ENCODE measurements at places on chromosomes 6 and 20.

GRCh38 chr20:51275826-51276225 lies 252.9 kb upstream of the KCNG1 start:
- DNase-seq = no peak

GRCh38 chr20:59042151-59042795 lies at the start of gene PRELID3B:
PRELID3B (minus strand) TSS chr20:59042786; CDS start chr20:59042730, 56 bp downstream.
- DNase-seq = no peak

GRCh38 chr6:118223316-118223715 lies 316.3 kb downstream of the SLC35F1 start:
- DNase-seq = no peak

- DNase-seq = no peak
Measured at GRCh38 chr6:48061265-48061990, 49.6 kb downstream of the PTCHD4 start.

DNA sequence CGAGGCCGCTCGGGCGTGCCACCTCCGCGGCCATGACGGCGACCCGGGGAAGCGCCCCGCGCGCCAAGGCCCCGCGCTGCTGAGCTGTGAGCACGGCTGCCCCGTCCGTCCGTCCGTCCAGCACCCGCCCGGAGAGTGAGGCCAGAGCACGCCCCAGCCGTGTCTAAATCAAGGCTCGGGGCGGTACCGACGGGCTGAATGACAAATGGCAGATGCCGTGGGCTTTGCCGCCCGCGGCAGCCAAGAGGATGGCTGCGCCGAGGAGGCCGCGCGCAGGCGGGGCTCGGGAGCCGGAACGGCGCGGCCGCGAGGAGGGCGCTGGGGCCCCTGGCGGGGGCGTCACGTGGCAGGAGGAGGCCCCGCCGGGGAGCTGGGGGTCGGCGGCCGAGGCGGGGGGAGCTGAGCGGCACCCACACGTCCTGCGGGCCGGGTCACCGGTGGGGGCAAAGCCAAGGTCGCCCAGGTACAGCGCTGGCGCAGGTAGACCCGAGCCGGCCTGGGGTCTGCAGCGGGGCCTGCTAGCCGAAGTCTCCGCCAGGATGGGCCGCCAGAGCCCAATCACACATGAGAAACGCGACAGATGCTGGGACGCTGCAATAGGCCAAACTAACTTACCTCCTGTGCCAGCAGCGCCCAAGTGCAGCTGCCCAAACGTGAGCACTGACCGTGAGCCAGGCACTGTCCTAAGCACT lies at the start of gene PLAGL1:
PLAGL1 (minus strand) TSS at position 140 of the 692 bp plus-strand sequence. CDS start 60,123 bp downstream, outside the sequence.
- peak; percentile 88 for DNase-seq

DNA sequence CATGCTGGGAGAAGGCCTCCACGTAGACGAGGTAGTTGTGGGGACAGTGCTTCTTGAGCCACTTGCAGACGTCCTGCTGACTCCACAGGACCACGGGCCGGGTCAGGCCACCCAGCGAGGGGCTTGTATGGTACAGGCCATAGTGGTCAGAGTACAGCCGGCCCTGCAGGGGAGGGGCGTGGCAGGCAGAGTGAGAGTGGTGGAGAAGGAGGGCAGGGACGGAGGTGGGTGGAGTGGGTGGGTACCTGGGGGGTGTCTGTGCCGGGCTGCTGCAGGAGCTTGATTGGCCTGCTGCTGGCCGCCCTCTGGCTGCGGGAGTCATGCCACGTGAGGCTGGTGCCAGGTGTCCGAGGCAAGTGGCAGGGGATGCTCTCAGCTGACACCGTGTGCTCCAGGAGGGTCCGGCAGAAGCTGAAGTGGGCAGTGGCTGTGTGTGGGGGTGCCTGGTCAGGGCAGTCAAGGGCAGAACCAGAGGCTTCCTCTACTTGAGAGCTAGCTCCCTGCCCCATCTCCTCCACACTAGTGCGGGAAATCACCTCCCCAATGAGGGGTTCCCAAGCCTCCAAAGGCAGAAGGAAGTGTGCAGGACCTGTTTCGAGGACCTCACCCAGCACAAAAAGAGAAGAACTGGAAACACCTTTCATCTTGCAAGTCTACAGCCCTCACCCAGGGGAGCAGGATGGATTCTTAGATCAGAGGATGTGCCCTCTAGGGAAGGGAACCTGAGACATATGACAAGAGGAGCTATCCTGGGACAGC lies 2.3 kb downstream of the SAMD10 start:
- no peak for DNase-seq

DNA sequence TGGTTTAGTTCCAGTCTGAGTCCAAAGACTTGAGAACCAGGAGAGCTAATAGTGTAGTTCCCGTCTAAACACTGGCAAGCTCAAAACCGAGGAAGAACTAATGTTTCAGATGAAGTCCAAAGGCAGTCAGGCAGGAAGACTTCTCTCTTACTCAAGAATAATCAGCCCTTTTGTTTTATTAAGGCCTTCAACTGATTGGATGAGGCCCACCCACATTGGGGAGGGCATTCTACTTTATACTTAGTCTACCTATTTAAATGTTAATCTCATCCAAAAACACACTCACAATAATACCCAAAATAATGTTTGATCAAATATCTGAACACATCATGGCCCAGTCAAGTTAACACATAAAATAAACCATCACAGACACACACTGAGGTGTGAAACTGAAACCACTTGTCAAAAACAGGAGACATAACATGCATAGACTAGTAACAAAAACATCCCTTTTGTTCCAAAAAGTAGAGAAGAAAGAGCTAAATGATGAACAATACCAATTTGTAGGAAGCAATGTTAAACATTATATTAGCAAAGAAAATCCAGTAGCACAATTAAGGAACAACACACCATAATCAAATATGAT lies 50.2 kb upstream of the SENP6 start:
- DNase-seq = no peak

GRCh38 chr6:161189891-161190290 lies 84.0 kb downstream of the AGPAT4 start:
- DNase-seq = no peak

DNA sequence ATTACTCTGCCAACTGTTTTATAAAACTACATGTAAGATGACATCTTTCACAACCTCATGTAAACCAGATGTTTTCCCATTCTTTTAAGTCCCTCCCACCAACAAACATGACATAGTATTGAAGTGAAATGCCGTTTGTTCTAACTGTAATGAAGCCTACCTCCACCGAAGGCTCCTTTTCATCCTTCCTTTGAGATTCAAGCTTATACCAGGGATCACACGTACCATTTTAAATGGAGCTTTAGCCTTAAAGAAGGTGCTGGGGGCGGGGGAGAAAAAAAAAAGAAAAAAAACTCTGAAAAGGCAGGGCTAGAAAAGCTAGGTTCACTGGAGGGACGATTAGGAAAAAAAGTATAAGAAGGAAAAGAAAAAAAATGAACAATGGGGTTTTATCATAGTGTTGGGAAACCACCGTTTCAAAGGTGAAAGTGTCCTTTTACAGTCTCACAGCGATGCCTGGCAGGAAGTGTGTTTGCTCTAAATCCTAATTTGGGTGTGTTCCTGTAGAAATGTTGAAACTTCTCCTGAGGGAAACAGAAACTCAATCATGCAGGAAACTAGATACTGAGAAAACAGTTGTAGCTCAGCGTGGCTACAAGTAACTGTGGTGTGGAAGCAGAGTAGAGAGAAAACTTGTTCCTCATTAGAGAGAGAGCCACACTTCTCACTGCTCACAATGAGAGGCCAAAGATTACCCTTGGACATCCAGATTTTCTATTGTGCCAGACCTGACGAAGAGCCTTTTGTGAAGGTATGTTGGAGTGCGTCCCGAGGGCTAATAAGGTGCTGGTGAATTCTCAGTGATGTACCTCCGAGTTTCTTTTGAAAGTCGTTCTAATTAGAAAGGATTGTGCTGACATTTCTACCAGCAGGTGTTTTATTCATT lies 37.6 kb upstream of the HINT3 start:
- DNase-seq = no peak

DNA sequence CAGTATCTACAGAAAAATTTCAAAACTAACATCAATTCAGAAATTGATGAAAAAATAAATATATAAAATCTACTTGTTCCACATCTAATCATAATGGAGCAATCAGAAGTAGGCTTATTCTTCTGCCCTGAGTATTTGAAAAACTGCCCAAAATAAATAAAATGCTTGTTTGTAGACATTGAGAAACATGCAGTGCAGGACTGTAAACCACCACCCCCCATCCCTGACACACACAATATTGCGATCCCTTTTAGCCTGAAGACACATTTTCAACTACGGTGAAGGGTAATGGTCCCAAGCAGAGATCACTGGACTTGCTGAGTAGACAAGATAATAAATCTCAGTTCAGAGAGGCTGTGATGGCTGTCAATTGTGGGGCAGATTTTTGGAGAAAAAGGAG lies 261.5 kb downstream of the C6orf118 start:
- DNase-seq = no peak

DNA sequence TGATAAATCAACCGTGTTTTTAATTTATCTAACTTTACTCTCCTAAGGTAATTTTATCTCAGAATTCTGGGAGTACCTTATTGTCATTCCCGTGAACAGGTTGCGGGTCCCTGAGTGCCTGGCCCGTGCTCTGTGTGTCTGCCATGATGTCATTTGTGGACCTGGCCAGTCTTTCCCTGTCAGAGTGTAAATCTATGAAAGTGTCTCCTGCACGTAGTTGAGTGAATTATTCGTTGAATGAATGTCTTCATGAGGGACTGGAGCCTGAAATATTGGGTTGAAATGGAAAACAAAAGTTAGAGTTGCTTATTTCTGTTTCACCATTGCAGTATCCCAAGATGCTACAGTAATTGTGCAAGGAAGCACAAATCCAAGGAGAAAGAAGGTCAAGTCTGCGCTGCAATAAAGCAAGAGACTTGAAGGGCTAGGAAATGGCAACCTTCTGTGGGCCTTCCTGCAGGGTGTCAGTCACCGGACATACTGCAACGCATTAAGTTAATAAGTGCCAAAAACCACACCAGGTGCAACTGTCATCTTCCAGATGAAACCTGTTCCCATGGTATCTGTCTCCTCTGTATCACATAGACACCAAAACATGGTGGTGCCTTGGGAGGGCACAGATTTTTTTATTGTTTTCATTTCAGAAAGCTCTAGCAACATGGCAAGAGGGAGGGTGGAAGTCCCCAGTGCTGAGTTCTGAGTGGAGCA lies 135.5 kb downstream of the ZDHHC14 start:
- DNase-seq = no peak

- DNase-seq = no peak
Measured at GRCh38 chr20:56552911-56553629, 20.0 kb downstream of the FAM209B start.

DNA sequence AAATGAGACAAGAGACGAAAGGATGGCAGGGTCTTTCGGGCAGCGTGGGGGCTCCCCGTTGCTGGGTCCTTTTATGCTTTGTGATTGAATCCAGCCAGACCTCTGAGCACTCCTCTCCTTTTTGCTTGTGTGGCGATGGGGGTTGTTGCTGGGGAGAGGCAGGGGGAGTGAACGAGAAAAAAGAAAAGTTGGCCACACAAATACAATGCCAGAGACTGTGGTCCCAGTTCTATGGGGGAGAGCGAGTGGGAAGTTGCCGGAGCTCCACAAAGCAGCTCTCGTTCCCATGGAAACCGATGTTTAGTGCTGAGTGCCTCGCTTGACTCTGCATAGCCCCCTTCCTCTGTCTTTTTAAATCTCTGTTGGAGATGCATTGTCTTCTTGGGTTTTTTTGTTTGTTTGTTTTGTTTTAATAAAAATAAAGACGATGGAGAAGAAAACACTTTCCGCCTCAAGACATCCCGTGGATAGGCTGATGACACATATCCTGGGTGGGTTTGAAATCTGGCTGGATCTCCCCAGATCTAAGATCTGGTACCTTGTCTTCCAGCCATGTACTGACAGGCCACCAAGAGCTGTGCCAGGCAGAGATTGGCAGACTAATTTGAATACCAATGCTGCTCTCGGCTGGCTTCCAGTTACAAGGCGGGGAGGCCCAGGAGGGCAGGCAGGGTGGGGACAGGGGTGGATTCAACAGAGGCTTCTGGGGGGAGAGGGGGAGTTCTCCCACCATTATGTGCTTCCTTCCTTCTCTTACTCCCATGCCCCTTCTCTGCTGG lies 529.3 kb downstream of the QKI start:
- no peak for DNase-seq

- DNase-seq = no peak
Measured at GRCh38 chr6:75386050-75386770, 101.6 kb upstream of the TMEM30A start.

GRCh38 chr6:35691027-35691824 lies 2.5 kb upstream of the FKBP5 start:
- DNase-seq = peak; percentile 93

DNA sequence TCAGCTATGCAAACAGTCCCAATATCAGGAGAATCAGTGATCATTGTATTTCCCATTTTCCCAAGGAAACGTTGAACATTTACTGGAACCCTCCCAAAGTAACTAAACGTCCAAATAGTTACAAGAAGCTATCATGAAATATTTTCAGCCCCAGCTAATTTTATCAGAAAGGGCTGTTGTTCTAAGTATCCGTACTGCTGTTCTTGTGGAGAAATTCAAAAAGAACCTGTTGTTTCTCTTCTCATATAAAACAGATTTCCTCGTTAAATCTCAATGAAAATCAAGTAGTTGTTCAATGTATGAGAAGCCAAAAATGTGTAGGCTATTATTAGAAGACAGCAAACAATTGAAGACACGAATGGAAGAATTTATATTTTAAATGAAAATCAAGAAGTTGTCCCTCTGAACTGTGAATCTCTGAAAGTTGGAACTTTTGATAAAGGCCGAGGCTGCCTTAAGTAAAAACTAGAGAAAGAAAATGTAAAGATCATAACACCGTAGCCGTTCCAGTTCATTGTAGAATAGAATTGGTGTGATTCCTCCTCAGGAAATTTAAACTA lies 107.7 kb downstream of the HFE start:
- DNase-seq = no peak

GRCh38 chr6:33114406-33114805 lies 38.6 kb downstream of the HLA-DPB1 start:
- no peak for DNase-seq

GRCh38 chr20:21100578-21101452 lies 5.3 kb downstream of the LINC00237 start:
- no peak for DNase-seq

DNA sequence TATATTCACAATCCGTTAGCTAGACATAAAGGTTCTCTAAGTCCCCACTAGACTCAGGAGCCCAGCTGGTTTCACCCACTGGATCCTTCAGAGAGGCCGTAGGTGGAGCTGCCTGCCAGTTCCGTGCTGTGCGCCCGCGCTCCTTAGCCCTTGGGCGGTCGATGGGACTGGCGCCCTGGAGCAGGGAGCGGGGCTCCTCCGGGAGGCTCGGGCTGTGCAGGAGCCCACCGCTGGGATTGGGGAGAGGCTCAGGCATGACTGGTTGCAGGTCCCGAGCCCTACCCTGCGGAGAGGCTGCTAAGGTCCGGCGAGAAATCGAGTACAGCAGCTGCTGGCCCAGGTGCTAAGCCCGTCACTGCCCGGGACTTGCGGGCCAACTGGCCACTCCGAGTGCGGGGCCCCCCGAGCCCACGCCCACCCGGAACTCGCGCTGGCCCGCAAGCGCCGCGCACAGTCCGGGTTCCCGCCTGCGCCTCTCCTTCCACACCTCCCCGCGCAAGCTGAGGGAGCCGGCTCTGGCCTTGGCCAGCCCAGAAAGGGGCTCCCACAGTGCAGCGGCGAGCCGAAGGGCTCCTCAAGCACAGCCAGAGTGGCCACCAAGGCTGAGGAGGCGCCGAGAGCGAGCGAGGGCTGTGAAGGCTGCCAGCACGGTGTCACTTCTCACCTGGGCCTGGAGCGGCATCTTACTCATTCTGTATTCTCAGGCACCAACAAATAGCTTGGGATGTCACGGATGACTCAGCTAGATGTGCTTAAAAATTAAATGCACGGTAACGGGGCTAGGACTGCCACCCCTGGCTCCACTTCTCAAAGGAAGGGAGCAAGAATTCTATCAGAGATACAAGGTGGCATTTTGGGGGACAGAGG lies 44.1 kb downstream of the IRF4 start:
- DNase-seq = no peak

- DNase-seq = peak; percentile 67
Measured at GRCh38 chr6:121260651-121261102, 73.6 kb downstream of the TBC1D32 start.

GRCh38 chr6:150601439-150601838 lies 1.8 kb downstream of the PLEKHG1 start:
- DNase-seq = no peak

All from Right ventricle myocardium inferior (tissue), 1 donor.